NT2/D1 (cell line): ENCODE measurements at places on chromosomes 4 and X.
A peak's percentile ranks its signal among the peaks of the same experiment; 100 is the strongest.

DNA sequence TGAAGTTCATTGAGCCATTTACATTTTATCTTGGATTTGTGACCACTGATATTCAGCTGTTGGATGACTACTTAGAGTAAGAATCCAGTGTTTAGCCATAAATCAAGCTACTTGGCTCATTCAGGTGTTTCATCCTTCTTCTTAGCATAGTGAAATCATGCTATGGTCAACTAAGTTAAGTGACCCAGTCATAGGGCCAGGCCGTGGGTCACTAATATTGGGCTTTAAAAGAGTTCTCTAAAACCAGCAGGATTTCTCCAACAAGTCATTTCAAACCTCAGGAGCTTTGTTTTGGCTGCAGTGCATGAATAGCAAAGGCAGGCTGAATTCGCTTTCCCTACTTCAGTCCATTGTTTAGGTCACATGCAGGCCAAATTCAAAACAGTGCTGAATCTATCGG lies 181.0 kb downstream of the MAML3 start:
- DNase-seq = no peak

DNA sequence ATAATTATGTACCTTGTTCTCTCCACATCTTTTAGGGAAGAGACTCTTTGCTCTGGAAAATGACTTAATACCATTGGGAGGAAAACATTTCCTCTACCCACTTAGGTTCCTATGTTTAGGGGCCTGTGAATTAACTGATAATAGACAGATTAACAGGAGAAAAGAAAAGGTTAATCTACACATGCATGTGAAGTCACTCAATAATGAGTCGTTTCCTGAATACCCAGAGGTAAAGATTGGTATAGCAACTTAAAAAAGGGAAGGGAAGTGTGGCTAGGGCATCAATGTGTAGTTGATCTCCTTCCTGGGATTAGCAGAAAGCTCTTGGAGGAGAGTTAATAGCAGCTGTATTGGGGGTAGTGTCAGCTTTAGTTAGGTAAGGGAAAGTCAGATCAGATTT lies 419.5 kb upstream of the ATOH1 start:
- peak; percentile 48 for DNase-seq

DNA sequence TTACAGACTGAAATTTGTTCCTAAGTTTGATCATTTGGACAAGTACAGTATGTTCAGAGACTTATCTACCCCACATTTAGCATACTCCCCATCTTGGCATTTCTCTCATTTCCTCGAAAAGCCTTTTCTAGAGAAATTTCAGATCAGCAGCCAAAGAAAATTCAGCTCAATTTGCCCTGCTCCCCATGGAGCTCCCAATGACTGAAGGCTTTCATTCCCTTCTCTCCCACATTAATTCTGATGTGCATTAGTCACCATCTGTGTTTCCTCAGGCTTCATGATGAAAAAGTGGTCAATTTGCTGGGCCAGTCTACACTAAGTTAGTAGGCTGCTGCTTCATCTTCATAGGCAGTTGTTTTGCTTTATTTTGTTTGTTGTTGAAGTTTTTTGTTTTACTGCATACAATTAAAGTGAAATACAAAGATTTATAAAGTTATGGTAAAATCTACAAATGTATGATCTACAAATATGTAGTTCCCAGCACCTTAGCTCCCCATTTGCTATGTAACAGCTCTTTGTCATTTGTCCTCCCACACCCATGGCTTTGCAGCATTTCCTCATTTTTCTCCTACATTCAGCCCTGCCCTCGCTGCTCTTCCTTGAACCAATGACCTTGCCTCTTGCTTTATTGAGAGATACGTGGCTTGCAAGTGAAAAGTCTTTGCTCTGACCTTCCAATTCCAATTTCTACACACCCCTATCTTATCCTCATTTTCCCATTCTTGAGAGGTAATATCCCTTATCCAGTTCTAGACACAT lies 193.9 kb downstream of the ANAPC10 start:
- DNase-seq = no peak

- DNase-seq = no peak
Observed at GRCh38 chrX:118853596-118853995, 30.0 kb downstream of the ZCCHC12 start.

DNA sequence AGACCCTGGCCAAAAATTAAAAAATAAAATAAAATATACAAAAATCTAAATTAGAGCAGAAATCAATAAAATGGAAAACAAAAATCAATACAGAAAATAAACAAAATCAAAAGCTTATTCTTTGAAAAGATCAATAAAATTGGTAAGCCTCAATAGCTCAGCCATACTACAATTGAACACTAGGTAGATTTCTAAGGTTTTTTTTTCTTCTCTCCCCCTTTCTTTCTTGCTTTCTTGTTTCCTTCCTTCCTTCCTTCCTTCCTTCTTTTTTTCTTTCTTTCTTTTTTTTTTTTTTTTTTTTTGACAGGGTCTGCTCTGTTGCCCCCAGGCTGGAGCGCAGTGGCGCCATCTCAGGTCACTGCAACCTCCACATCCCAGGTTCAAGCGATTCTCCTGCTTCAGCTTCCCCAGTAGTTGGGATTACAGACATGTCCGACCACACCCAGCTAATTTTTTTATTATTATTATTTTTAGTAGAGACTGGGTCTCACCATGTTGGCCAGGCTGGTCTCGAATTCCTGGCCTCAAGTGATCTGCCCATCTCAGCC lies 23.4 kb upstream of the PPP3CA start:
- DNase-seq = no peak

- peak; percentile 68 for DNase-seq
Observed at GRCh38 chrX:53093177-53093655, 726 bp upstream of the KANTR start.

- no peak for DNase-seq
Observed at GRCh38 chrX:106263817-106264216, 95.7 kb downstream of the PWWP3B start.

DNA sequence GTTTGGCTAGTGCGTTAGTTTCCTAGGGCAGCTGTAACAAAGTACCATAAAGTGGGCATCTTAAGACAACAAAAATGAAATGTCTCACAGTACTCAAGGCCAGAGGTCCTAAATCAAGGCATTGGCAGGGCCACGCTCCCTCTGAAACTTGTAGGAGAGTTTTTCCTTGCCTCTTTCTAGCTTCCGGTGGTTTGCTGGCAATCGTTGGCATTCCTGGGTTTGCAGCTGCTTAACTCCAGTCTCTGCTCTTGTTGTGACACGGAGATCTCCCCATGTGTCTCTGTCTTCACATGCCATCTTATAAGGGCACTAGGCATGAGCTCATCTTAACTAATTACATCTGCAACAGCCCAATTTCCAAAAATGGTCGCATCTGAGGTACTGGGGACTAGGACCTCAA lies 362.0 kb upstream of the BOD1L1 start:
- DNase-seq = no peak

DNA sequence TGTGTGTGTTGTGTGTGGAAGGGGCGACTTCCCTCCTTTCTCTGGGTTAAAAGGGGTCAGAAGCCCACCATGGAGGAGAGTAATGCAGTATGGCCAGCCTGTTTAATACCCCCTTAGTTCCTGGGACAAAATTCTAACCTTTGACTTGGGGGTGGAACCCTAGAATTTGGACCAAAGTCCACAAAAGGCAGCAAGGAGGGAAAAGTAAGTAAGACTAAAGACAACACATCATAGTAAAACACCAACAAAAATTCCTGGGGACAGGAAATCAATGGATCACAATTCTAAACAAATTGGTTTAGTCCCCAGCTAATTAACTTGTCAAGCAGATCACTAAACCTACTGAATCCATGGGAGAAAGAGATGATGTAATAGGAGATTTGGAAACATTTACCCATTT lies 3.1 kb downstream of the AMOT start:
- no peak for DNase-seq

DNA sequence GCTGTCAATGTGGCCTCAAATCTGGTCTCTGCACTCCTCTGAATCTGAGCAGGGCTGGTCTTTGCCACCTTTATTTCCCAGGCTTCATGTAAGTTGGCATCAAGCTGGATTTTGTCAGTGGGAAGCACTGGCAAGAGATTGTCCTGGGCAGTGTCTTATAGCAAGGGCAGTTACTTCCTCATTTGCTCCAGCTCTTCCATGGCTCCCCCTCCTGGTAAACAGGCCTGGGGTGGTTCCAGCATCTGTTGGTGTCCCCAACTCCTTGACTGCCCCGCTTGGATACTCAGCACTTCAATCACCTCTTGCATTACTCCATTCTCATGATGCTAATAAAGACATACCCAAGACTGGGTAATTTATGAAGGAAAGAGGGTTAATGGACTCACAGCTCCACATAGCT lies 15.0 kb upstream of the REST start:
- no peak for DNase-seq

- DNase-seq = no peak
Observed at GRCh38 chr4:2395038-2395437, 23.4 kb downstream of the ZFYVE28 start.

GRCh38 chrX:13469963-13470684 lies 99.3 kb upstream of the EGFL6 start:
- DNase-seq = no peak

GRCh38 chr4:184097241-184097605 lies 120.5 kb downstream of the ENPP6 start:
- no peak for DNase-seq

DNA sequence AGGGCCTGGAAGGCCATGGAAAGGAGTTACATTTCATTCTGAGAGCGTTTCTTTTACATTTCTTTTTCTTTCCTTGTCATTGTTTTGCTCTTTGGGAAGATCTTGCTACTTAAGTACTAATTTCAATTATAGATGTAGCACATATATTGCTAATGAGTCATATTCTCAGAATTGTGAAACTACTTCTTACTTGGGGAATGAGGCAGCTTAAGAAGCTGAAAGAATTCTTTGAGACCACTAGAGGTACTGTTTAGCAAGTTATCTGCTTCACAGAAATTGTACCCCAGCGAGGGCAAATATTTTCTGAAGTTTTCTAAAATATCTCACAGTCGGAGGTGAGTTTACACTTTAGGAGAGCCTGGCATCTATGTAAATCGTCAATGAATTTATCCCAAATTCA lies 100.6 kb downstream of the AFF2 start:
- DNase-seq = no peak

DNA sequence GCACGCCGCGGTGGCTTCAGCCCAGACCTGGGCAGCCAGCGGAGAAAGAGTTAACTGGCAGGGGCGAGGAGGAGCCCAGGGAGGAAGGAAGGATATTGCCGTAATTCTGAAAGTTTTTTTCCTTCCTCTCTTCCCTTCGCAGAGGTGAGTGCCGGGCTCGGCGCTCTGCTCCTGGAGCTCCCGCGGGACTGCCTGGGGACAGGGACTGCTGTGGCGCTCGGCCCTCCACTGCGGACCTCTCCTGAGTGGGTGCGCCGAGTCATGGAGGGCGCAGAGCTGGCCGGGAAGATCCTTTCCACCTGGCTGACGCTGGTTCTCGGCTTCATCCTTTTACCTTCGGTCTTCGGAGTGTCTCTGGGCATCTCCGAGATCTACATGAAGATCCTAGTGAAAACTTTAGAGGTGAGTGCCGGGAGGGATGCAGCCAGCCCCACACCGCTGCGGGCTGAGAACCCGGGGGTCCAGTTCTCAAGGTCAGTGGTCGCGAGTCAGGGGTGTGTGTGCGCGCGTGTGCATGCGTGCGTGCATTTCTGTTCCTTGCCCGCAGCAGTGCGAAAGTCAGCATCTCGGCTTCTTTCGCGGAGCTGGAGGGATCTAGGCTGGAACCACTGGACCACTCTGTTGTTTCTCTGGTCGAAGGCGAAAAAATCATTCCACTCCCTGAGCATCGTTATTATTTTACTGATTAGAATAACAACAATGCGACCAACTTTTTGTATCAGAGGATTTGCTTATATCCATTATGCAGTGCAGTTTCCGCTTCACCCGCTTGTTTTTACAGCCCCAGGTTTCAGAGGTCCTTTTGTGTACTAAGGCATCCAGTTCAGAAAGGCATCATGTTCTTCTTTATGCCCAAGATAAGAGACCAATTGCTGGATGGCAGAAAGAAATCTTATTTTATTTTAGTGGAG lies 709 bp downstream of the GPAT3 start:
- no peak for DNase-seq

DNA sequence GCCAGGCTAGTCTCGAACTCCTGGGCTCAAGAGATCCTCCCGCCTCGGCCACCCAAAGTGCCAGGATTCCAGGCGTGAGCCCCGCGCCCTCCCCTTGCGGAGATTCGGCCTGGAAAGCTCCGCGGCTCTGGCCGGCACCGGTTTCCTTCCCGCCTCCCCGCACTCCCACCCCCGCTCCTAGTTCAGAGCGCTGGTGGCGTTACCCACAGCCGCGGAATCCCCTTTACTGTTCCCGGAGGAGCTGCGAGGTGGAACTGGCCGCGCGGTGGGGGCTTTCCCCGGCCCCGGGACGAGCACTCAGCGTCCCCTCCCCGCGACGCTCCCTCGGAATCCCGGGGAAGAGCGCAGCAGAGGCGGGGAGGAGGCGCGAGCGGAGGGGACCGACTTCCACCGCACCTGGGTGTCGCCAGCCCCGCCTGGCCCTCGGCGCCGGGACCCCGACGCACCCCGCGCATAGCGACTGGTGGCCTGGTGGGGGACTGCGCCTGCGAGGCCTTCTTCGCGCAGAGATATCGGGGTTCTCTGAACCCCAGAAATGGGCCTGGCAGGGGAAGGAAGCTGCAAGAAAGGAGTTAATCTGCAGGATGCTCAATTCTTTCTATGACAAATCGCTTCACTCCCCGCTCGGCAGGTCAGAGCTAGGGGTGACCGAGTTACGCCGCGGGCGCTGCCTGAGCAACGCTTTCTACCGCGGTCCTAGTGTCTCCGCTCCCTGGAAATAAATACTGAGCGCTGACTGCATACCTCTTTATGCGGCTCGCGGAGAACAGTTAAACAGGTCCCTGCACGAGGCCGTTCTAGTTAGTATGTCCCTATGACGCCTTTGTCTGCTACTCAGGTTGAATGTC lies 14.6 kb upstream of the SLC25A4 start:
- DNase-seq = no peak

GRCh38 chr4:140246216-140246615 lies 92.2 kb upstream of the MAML3 start:
- no peak for DNase-seq

GRCh38 chr4:150543042-150543441 lies 38.9 kb upstream of the MAB21L2 start:
- DNase-seq = no peak

- DNase-seq = no peak
Observed at GRCh38 chr4:152628128-152628527, 51.7 kb downstream of the TMEM154 start.

DNA sequence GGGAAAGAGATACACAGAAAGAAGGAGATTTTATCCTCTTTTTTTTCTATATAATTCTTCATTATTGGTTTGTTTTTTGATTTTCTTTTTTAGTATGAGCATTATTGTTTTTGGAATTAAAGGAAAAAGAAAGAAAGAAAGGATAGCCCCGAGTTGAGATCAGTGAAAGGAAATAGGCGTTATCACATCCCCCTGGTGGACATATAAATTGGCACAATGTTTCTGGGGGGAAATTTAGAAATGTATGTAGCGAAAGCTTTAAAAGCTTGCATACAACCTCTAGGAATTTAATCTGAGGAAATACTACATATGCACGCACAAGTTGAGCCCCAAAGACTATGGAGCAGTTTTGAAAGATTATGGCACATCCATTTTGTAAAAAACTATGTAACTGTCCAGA lies 226.3 kb upstream of the LDB2 start:
- no peak for DNase-seq

DNA sequence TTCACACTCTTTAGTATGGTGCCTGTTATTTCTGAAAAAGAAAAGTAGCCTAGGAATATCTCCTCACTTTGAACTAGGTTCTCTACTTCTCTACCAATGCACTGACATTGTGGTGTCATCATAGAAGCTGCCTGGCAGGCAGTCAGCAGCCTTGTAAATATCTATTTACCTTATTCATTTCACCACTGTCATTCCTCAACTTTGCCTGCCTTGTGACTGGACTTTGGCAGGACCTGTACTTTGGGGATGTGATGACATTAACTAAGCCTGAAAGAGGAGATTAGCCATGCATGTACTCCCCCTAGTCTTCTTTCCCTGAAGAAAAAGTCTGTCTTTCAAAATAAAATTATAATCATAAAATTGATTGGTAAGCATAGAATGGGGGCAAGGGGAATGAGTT lies 207.2 kb downstream of the ARAP2 start:
- no peak for DNase-seq
